ENCODE measurements at places on chromosomes 2 and 18.

GRCh38 chr18:76405681-76406356 is 89.2 kb downstream of the ZNF516 start:
- DNase-seq = no peak

GRCh38 chr2:10584242-10584753 is 105.5 kb downstream of the NOL10 start:
- no peak for DNase-seq

GRCh38 chr2:149871091-149871885 is 283.7 kb upstream of the MMADHC start:
- no peak for DNase-seq

- DNase-seq = no peak
Measured at GRCh38 chr2:172735582-172736423, at the start of gene RAPGEF4. TSS of gene RAPGEF4 (plus strand) at chr2:172735845. CDS start at chr2:172735984, 139 bp downstream.

DNA sequence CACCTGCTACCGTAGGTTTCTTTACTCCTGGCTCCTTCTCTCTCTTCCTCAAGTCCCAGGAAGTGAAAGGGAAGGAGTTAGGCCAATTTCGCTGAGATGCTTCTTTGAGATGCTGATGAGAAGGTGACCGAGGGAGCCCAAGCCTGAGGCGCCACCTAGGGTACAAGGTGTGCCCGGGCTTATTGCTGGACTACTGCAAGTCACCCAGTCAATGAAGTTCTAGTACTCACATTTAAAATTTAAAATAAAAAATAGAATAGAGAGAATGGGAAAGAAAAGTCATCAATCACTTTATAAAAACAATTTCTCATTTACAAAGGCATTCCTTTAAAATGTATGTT is 45.3 kb downstream of the ACAA2 start:
- DNase-seq = peak; percentile 52

DNA sequence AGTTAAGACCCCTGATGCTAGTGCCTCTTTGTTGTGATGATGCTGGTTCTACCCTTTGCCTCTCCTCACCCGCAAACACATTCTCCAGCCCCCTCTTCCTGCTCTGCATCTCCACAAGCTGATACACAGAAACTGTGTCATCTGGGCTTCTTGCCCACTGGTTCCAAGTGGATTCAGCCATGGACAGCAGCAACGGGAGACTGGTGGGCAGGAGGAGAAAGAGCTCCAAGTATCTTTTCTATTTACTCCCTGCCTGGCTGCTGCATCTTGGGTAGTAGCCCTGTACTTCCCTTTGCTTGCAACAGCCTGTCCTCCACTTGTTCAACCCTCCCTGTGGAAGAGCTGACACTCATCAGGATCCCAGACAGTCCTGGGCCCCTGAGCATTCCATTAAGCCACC is 655.1 kb upstream of the RAB6C start:
- DNase-seq = no peak

DNA sequence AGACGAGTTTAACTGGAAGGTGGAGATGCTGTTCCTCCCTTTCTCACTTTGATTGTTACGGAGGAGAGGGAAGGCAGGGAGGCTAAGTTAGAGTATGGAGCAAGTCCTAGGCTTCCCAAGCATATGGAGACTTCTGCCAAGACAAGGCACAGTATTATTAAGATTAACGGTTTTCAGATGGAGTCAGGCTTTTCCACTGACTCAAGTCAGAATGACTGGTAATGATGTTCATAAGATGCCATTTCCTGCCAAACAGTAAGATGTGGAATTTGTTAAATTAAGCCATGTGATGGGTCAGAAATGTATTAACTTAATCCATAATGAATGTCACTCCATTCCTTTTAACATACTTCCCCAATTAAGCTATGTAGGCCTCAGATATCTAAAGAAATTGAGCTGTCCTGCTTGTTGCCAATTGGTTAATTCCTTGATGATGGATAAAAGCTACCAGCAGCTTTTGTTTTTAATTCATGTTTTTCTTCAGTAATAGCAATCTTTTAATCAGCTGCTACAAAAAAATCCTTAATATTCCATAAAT is 383.7 kb downstream of the ZNF521 start:
- no peak for DNase-seq

- no peak for DNase-seq
Measured at GRCh38 chr2:118177884-118178283, 89.6 kb downstream of the INSIG2 start.

- DNase-seq = peak; percentile 39
Measured at GRCh38 chr2:152505495-152505906, 170.5 kb downstream of the FMNL2 start.

DNA sequence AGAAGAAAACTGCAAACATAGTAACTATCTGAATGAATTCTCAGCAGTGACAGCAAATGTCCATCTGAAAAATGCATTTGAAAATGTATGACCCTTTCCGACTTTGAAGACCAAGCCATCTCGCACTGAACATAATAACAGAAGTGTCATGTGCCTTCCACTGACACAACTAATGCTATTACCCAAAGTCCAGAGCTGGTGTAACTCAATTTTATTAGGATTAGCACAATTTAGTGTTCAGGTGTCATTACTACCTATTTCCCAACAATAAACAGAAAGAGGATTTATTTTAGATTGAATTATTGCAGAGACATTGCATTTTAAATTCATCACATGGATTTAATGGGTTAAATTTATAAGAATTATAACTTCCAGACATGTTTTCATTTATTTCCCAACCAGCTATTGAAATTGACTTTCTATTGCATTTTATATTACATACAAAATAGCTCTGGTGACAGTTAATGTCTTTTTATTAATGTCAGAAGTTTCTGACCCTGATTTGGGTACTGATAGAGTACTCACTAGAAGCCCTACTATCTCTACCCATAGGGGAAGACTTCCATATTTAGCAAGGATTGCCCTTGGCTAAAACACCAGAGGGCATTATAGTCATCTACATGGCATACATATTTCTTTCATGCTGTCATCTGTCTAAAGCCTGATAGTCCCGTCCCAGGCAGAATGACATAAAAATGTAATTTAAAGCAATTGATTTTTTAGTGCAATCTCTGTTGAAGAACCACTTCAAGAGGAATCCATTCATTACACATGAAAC is 7.0 kb upstream of the STK39 start:
- no peak for DNase-seq

DNA sequence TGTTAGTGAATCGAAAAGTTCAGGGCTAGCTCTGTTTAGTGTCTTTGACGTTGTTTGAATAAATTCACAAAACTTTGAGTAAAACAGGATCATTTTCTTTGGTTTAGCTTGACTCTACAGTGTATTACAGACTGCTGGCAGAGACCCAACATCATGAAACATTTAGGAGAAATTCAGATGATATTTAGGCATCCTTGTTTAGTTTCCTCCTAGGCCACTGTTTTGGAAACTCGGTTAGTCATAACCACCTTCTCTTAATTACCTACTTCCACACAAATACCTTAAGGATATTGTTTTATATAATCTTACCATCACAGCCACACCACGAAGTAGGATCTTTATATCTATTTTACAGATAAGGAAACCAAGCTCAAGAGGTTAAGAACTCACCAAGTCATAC is 7.8 kb downstream of the LIMS1 start:
- DNase-seq = no peak

DNA sequence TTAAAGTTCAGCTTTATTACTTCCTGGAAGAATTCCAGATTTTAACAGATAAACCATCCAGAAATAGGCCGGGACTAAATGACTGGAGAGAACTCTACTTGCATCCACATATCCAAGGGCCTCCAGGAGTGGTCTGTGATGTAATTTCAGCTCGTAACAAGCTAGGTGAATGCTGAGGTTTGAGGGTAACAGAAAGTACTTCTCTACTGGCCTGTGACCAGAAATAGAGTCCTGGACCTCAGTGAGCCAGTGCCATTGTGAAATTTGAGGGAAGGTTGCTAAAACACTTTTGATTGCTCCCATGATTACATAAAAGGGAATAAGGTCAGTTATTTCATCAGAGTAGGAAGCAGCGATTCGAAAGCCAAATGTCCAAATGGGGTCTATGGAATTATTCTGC is 158.1 kb downstream of the DOCK10 start:
- no peak for DNase-seq

GRCh38 chr2:174263997-174264396 is 15.7 kb upstream of the OLA1 start:
- no peak for DNase-seq

GRCh38 chr2:175414882-175415487 is 233.5 kb upstream of the ATP5MC3 start:
- DNase-seq = peak; percentile 60

DNA sequence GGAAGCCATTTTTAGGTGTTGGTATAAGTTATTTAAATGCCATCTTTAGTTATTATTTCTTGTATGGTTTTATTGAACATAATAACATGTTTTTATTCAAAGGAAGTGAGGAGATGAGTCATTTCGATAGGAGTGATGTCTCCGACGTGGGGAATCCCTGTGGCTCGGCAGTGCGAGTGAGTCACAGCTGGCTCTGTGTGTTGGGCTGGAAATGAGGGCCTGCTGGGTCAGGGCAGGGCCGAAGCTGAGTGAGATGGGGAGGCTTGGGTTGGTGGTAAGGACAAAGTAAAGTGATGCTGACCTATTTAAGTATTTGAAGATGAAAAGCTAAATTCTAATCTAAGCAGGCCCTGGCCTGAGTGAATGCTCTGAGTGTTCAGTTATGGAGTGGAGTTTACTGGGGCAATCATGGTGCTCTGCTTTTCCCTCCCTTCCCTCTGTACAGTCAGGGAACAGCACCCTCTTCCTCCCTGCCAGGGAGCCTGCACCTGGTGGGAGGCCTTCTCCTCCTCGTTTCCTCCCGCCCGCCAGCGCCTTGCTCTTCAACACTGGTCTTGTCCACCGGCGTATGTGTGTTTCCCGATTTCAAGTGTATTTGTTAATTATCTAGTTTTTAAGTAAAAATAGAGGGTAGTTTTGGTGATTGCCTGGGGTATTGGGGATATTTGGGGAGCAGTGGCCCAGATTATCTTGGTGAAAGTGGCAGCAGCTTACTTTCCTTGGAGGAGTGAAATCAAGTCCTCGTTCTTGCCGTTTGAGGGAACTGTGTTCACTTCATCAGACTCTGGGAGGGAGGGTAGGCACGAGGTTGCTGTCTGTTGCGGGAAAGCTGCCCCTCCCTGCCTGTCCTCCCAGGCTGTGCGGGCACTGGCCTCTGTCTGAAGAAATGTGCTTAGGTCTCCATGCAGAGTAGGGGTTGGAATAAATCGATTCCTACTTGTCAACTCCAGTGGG is 157.0 kb downstream of the LDLRAD4 start:
- DNase-seq = peak; percentile 62

- no peak for DNase-seq
Measured at GRCh38 chr2:144424559-144425240, 95.2 kb downstream of the ZEB2 start.

DNA sequence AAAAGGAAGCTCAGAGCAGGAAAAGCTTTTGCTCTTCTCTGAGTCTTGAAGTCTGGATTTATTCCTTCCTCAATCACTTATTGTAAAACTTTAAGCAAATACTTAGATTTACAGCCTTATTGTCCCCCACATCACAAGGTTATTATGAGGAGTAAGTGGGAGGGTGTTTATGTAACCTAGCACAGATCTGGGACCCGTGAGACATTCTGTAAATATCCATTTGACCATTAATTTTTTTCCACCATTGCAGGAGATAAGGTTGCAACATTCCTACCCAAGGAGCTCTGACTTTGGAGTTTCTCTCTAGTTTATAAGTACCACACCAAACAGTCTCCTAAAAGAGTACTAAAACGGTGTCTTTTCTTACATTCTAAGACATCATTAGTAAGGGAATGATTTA is 52.1 kb upstream of the CTIF start:
- DNase-seq = no peak

DNA sequence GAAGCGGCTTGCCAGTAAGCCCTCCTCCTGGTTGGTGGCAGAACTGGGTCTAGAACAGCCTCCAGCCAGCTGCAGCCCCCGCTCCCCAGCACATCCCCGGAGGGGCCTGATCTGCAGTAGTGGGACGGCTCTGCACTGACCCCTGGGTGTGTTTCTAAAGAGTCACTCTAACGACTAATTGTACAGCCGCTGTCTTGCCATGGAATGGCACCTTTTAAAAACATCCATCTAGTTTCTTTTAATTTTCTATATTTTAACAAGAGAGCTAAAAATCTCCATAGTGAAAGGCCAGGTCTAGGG is 82.0 kb downstream of the MTCL1 start:
- DNase-seq = no peak

GRCh38 chr2:6960659-6961058 is 43.4 kb downstream of the RNF144A start:
- DNase-seq = no peak

All from right lobe of liver (tissue), 6 donors.